ENCODE measurements at places on chromosomes 1 and 21.
A peak's percentile ranks its signal among the peaks of the same experiment; 100 is the strongest.

DNA sequence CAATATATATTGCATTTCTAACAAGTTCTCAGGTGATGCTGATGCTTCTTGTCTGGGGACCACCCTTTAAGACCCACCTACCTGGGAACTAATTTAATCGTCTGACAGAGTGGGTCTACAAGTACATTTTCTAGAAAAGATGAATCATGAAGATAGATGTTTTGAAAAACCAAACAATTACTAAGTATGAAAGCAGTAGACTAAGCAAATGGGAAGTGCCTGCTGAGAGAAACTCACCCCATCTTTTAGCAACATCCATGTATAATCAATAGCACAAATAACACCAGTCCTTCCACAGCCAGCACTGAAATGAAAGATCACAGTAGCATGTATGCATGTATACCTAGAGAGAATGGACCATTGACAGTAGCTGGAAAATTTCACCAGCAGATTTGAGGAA is 17.3 kb downstream of the PTPN22 start:
- DNase-seq = no peak

DNA sequence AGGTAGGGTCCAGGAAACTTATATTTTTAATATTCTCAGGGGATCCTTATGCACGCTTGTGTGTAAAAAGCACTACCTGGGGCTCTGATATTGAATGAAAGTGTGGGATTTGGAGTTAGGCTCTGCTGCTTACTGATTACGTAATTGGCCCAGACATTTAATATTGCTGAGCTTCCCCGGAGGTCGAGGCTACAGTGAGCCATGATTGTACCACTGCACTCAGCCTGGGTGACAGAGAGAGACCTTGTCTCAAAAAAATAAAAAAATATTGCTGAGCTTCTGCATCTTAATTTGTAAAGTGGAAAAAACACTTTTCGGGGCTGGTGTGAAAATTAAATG is 62.2 kb upstream of the KIF26B start:
- no peak for DNase-seq

DNA sequence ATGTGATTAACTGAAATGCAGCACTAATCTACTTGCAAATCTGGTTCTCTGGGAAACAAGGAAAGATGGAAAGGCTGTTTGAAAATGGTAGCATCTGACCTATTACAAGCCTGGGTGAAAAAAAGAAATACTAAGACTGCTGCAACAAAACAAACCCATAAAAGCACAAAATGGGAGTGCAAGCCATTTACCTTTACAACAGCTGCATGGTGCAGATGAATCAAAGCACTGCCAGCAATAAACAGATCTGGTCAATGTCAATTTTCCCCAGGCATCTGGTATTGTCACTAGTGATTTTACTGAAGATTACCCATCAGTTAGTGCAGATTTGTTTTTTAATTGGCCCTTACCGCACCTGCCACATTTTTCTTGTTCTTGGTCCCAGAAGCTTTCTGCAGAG is 1341.7 kb downstream of the PLA2G4A start:
- no peak for DNase-seq

- DNase-seq = no peak
These were observed 61.2 kb downstream of the DISP3 start for GRCh38 chr1:11539850-11540772.

GRCh38 chr1:233242827-233243483 is 52.6 kb downstream of the PCNX2 start:
- no peak for DNase-seq

DNA sequence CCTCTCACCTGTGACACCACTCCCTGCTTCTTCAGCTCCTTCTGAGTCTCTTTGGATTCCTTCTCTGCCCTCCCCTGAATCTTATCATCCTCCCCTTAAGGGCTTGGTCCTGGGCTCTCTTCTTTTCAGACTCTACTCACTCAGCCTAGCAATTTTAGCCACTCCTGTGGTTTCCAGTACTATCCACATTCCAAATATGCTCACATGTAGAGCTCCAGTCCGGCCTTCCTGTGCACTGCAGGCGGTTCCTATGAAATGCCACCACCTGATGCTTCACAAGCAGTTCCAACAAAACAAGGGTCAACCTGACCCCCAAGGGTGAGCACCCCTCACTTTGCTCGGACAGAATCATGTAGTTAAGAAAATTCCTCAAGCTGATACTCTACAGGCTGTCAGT is 35.9 kb downstream of the MAB21L3 start:
- DNase-seq = no peak

DNA sequence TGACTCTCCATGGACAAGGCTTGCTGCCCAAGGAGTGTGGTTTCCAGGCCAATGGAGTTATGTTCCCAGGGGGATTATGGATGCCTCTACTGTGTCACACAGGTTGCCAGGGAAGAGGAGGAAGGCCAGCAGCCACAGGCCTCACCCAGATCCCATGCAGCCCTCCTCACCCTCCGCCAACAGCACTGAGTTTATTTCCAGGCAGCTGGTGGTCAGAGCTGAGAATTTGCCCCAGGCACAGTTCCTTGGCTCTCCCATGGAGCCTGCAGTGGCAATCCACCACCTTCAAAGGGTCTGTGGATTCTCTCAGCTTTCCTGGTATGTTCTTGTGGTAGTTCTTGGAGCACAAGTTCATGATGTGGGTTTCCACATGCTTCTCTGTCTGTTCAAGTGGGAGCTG is 79.2 kb downstream of the NTNG1 start:
- DNase-seq = no peak

- no peak for DNase-seq
These were observed 28.0 kb downstream of the URB1 start for GRCh38 chr21:32364796-32365195.

- no peak for DNase-seq
These were observed 86.4 kb upstream of the IGSF21 start for GRCh38 chr1:18021242-18021641.

DNA sequence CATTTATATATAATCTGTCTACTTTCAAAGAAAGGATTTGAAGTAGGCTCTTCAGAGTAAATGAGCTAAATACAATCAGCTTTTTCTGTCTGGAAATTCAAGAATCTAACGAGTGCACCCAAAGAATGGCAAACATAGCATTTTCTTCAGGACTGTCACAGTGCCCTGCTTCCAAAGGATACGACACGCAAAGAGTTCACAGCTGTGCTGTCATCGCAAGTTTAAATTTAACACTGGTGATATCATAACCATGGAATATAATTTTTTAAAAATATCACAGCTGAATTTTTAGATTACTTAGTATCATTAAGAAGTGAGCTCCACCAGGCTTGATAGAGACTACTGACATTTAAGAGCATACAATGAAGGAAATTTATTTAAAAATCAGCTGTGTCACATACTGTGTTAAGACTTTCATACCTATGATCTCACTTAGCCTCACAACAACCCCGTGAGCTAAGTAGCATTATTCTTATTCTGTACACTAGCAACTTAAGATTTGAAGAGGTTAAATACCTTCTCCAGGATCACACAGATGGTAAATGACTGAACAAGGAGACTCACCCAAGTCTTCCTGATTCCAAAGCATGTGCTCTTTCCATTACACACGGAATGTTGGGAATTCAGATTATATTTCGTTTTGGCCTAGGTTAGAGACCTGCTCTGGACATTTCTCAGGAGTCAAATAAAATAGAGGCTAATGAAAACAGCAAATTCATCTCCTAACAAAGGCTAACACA is 46.2 kb upstream of the PRRX1 start:
- DNase-seq = no peak

GRCh38 chr21:42056996-42057689 is 14.0 kb upstream of the UMODL1 start:
- no peak for DNase-seq

DNA sequence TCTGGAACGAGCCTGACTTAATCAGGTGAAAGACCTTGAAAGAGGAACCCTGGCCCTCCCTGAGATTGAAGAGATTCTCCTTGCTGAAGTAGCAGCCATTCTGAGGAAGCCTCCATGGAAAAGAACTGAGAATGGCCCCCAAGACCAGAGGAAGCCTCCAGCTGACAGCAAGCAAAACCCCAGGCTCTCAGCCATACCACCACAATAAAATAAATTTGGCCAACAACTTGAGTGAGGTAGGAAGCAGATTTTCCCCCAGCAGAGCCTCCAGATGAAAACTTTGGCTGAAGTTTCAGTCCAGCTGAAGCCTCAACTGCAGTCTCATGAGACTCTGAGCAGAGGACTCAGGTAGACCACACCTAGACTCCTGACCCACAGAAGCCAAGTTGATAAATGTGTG is 34.0 kb upstream of the SLAMF9 start:
- DNase-seq = no peak

GRCh38 chr1:58545591-58546519 is 671 bp downstream of the OMA1 start:
- DNase-seq = peak; percentile 55

DNA sequence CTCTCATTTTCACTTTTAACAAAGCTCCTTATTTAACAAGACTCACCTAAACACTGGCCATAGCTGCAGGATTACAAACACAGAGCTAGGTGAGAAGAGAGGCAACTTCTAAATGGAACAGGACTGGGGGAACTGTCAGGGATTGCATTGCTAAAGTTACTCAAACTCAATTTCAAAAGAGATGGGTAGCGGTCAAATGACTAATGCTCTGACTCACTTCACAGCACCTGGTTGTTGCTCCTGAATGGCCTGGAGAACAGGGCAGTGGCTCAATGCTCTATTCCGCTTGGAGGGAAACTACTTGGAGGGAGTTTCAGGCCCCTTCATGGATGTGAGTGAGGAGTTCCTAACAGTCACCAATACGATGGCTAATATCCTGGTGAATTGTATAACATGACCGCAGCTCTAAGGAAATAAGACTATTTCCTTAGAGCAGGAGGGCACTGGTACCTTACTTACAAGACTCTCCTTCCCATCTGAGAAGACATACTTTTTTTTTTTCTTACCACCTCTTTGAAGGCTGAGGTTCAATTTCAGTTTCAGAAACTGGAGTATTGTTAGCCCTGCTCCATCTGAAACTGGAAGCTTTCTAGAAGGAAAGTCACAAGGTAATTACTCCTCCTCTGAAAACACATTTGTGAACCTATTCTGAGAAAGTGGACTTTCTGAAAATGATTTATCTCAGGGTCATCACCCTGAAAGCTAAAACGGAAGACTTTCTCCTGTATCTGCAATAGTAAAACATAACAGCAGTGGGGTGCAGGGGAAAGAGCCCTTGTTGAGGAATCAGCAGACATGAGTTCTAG is 9.5 kb downstream of the DPT start:
- DNase-seq = no peak

- no peak for DNase-seq
These were observed 190.1 kb downstream of the HLX start for GRCh38 chr1:221069178-221069903.

DNA sequence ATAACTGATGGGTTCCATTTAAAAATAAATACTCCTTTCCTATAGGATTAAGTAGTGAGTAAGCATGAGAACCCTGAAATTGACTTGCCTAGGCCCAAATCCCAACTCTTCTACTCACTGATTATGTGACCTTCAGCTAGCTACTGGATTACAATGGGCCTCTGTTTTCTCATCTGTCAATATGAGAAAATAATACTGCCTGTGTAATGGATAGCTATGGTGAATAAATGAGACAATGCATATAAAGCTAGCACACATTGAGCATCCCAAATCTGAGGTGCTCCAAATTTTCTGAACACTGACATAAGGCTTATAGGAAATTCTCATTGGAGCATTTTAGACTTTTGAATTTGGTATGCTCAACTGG is 5.3 kb upstream of the LRRC8C start:
- DNase-seq = no peak

DNA sequence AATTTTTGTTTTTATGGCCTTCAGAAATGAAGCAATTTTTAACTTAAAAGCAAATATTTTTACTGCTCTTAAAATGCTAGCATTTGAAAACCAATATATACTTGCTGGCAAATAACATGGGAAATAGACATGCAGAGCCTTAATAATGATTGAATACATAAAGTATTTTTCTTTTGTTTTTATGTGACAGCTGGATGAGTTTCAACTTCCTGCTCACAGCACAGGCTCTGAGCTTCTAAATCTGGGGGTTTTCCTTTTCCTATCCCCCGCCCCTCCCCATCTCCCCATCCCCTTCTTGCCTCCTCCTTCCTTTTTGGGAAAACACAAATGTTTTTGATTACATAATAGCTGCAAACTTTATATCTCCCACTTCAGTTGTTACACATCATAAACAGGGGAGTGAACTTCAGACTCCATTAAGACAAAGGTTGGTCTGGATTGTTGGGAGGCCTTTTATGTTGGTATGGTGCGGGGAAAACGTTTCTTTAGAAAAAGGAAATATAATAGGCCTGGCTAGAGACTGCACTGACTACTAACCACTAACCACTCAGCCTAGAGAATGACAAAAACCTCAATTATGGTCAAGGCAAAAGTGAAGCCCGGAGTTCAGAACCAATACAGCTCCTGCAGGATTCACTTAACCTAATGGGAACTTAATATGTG is 116.1 kb upstream of the GORAB start:
- DNase-seq = no peak

DNA sequence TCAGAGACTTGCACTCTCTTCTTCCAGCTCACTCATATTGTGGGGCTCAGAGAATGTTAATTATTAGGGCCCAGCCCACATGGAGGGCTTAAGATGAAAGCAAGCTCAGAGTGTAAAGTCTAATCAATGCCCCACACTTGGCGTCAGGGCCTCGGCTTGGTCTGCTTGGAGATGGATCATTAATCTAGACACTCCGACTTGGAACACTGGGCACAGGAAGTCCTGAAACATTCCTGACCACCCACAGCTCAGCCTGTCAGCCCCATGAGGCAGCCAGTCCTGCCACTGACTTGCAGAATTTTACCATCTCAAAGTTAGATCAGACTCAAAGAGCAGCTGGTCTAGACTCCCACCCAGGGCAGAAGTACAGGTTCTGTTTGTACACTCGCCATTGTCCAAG is 69.8 kb upstream of the TRABD2B start:
- no peak for DNase-seq

GRCh38 chr1:61334718-61335589 is 252.6 kb downstream of the NFIA start:
- DNase-seq = no peak

DNA sequence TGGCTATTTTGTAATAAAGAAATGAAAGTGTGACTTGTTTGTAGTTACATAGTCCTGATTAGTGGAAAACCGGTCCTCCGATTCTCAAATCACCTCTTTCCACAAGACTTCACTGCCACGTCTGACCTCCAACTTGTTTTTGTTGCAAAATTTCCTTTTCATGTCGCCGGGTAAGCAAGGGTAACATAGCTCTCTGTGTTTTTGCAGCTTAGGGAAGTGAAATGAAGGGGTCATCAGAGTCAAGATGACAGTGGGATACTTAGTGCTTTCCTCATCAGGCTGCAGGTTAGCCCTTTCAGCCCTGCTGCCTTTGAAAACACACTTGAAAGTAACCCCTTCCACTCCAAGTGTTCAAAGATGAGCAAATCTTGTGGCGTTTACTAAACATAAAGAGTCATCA is 217.9 kb downstream of the USP25 start:
- DNase-seq = no peak

All from stimulated activated CD8-positive, alpha-beta memory T cell treated with anti-CD3 and anti-CD28 coated beads, Interleukin-2, amount 100 ng/mL, for 48 hours (primary cell).